ENCODE measurements at places on chromosomes 5 and 9. TPM values are rescaled to one million over a fixed set of nuclear protein-coding genes. Genes with fewer than 3 reads are reported as not detected.

- DNase-seq = no peak
- H3K4me3 ChIP-seq = no peak overlapping the region
- no peaks in the 10 kb centered on the region for H3K27me3 ChIP-seq
- H3K27ac ChIP-seq = no peak overlapping the region
Measured at GRCh38 chr5:148336704-148337435, 1.5 kb downstream of the SPINK9 start.

The IL3 gene
- not detected for total RNA-seq

- DNase-seq = no peak
- no peak overlapping the region for H3K27ac ChIP-seq
- no peak overlapping the region for H3K4me3 ChIP-seq
- no peaks in the 10 kb centered on the region for H3K4me1 ChIP-seq
Measured at GRCh38 chr5:72121052-72121779, 13.9 kb downstream of the MAP1B start.

The ARRDC1 gene
- total RNA-seq = 45.1 TPM

The PCDHB7 gene
- not detected for total RNA-seq

The BAAT gene
- total RNA-seq = not detected

GRCh38 chr5:149518620-149519019 lies 32.6 kb downstream of the CSNK1A1 start:
- H3K36me3 ChIP-seq = peaks cover 49% of the 10 kb centered on the region
- peak overlapping the region; percentile 61 for H3K27ac ChIP-seq
- no peak for DNase-seq
- no peaks in the 10 kb centered on the region for H3K27me3 ChIP-seq
- H3K4me1 ChIP-seq = peaks cover 28% of the 10 kb centered on the region
- no peak overlapping the region for H3K4me3 ChIP-seq

Measured in activated CD8-positive, alpha-beta T cell treated with anti-CD3 and anti-CD28 coated beads, Interleukin-2, amount 10 ng/mL, durations not matched to agents 7 days and 5 days (primary cell).